Cerebellar cortex (tissue), 1 donor: ENCODE measurements at places on chromosomes 16 and 17.

DNA sequence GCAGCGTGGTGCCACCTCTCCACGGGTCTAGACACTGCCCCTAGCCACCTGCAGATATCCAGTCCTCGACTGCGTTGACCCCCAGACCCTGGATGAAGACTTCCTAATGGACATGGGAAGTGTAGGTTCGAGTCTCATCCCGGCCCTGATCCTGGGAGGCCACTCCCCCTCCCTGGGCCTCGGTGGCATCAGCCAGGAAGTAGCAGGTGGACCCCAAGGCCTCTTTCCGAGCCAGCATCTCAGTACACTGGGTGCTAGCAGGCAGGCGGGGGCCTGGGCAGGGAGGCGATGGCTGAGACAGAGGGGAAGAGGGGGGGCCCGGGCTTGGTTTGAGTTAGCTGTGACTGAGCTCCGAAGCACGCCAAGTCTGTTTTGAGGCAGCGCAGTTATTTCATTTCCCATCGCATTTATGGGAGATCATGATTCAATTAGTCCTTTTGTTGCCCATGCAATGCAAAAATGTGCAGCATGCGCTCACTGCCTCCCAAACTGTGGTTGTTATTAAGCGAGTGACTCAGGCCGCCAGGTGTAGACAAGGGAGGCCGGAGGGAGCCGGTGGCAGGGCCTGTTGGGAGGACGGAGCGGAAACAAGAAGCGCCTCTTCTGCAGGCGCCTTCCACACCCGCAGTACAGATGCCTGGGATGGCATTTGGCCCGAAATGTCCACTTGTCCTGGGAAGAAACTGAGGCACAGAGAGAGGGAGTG, 25.3 kb upstream of the ZNF469 start:
- no peak for DNase-seq

- no peak for DNase-seq
These were observed 7.7 kb downstream of the MMD start for GRCh38 chr17:55413825-55414489.

DNA sequence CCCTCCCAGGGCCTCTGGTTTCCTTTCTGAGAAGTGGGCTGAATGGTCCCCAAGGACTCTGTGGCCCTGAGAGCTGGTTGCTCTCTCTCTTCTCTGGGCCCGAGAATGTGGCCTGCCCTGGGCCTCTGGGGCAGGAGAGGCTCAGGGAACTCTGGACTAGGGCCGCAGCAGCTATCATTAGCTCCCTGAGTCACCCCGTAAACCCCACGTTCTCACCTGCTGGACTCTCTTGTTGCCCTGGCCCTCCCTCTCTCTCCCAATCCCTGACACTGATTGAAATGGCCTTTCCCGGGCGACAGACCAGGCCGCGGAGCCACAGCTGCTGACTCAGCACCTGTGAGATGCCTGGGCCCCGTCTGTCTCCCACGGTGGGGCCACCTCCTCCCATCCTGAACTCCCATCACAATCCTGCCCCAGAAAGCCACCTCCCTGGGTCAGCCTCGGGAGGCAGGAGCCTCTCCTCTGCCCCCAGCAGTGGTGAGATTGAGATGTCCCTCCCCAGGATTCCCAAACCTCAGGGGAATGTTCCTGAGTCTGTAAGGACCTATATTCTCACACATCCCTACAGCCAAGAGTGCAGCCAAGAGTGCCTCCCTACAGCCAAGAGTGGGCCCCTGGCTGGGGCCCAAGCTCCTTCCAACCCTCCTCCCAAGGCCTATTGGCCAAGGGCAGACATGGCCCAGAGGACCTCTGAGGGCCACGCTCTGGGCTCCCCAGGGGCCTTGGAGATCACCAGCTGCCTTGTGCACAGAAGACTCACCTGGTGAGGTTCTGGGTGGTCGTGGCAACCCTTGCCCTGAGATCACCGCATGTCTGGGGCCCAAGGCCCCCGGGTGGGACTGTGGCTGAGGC, 470 bp downstream of the TRPV3 start:
- DNase-seq, result no peak

- DNase-seq, result no peak
These were observed 38.1 kb downstream of the RND2 start for GRCh38 chr17:43062984-43063638.

DNA sequence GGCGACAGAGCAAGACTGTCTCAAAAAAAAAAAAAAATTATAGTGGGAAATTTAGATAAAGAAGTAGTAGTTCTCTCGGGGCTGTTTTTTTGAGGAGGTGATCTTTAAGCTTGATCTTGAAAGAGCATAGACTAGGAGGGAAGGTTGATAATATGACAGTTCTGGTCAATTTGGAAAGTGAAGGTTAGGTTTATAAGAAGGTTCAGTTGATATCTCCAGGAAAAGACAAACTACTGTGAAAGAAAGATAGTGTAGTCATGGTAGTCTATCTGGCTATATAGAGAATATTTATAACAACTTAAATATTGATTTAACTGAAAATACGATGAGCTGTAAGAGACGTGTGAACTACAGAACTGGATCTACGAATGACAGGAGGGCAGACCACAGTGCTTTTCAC, 3.1 kb downstream of the ATF7IP2 start:
- no peak for DNase-seq

DNA sequence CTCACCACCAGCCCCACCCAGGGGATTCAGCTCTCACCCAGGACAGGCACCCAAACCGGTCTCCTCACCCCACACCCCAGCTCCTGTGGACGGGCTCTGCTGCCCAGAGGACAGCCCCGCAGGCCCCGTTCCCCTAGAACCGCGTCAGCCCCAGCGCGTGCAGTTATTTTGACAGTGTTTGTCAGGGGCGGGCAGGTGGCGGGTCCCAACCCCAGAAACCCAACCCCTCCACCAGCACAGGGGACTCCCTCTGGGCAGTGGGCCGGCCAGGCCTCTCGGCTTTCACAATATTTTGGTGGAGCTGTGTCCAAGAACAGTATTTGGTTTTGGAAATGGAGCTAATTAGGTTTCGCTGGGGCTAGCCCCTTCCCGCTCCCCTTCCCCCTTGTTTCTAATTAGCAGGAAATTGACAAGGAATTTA, 44.8 kb downstream of the BAHCC1 start:
- DNase-seq, result no peak

GRCh38 chr16:83951544-83951943, 1.5 kb upstream of the OSGIN1 start:
- no peak for DNase-seq

DNA sequence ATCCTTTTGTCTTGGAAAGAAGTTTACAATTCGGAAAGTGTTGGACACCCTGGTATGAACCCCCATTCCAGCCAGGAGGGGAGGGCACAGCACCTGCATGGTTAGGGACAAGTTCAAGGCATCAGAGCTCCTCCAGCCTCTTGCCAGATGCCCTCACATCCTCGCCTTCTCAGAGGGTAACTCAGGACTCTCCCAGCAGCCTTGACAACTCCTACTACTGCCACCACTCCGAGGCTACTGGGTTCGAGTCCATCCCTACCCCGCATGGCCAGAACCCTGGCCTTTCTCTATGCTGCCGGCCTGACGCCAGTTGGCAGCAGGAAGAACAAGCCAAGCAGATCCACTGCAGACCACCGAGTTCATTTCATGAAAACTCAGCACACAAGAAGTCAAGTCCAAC, 34.1 kb downstream of the AXIN2 start:
- no peak for DNase-seq

GRCh38 chr17:45704251-45704650, 79.9 kb upstream of the CRHR1 start:
- DNase-seq, result no peak
